HCEC 1CT (cell line): ENCODE measurements at places on chromosomes 12 and 14.

- DNase-seq: peak; percentile 26
Measured at GRCh38 chr12:98645572-98646067, 530 bp downstream of the APAF1 start.

GRCh38 chr12:59844750-59845149 is 248.9 kb downstream of the SLC16A7 start:
- DNase-seq: no peak

GRCh38 chr12:39426636-39427240 is 16.2 kb downstream of the KIF21A start:
- DNase-seq: peak; percentile 94

GRCh38 chr14:104263675-104264358 is 125.4 kb downstream of the KIF26A start:
- no peak for DNase-seq

DNA sequence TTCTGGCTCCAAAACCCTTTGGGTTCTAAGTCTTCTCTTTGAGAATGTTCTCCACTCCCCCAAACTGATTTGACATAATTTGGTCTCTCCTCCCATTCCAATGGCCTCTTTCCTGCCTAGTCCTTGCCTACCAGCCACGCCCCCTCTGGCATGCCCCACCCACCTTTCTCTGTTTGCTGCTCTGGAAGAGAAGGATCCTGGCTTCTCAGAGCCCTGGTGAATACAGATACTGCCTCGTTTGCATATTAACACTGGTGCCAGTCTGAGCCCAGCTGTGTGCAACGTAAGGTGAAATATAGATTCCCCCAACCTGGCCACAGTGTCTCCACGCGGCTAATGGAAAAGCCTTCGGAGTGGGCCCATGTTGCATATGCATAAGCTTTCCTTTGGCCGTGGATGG is 79.7 kb downstream of the PAPOLA start:
- no peak for DNase-seq

DNA sequence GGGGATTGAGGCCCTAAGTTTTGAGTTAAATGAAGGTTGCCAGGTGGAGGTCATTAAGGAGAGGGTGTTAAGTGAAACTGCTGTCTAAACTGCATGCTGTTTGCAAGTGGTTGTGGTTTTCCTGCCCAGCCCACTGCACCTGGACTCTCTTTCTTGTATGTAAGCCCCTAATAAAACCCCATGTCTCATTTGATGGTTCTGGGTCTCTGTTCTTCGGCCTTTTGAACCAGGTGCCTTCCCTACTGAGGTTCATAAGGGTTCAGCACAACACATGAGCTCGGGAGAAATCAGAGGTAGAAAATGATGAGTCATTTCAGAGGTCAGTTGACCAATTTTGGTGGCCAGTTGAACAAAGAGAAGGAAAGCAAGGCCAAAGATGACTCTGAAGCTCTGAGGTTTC is 382.5 kb downstream of the RPS29 start:
- no peak for DNase-seq

DNA sequence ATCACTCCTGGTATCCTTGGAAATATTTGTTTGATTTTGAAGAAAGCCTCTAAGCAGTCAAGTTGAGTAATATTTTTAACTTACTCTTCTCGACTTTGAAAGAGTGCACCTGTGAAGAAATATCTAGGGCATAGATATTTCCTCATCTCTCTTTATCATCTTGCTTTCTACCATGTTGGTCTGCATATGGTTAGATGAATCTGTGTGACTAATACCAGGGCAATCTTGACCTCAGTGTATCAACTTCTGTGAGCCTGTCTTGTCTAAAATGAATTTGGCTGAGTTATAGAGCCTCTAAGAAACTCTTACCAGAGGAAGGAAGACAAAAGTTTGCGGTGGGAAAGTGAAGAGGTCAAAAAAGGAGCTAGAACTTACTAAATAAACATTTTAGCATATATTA is 68.4 kb downstream of the SYT1 start:
- peak; percentile 14 for DNase-seq

DNA sequence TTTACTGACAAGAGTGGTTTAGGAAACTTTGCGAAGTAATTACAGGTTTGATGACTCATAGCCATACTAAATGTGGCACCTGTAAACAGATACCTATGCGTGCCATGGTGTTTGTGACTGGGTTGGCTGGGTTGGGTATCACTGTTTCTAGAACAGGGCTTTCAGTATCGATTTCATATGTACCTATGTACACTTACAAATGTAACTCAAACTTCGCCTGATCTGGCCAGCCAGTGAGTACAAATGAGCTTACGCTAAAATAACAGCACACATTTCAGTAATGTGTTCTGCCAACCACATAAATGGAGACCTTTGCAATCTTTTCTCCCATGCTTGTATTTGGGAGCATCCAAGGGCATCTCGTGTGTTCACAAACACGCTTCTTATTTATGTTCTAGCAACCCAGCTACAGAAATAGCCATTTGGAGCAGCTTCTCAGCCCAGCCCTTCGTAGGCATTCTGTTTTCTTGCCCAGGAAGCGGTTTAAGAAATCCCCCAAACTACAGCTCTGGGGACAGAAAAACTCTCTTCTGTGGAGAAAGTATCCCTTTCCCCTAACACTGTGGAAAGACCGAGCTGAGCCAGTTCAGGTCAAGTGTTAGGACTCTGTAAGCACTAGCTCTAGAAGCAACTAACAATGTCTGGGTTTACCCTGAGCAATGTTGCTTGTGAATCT is 42.3 kb upstream of the MDM1 start:
- DNase-seq: no peak

GRCh38 chr12:101047652-101048051 is 162.4 kb downstream of the SLC5A8 start:
- DNase-seq: no peak

- DNase-seq: no peak
Measured at GRCh38 chr14:95227279-95227860, 70.0 kb upstream of the DICER1 start.

- DNase-seq: no peak
Measured at GRCh38 chr14:61460718-61461611, 139.6 kb downstream of the PRKCH start.

DNA sequence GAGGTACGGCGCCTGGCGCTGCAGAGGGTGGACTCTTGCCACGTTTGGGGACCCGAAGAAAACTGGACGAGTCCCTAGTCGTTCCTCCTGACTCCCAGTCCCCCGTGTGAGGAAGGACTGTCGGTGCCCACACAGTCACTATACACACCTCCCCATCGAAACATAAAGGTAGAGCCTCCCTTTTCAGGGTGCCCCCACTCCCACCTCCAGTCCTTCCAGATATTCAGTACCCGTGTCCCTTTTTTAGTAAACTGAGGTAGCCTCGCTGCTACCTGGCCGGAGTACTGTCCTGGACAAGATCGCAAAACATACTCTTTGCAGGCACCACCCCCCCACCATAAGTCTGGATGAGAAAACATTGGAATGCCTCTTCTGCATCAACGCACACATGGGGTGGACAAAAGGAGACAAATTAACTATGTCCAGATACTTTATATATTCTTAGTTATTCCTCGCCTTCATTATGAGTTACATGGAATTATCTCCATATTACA is 610 bp upstream of the KMT2D start:
- DNase-seq: no peak

GRCh38 chr14:85764822-85765221 is 234.9 kb downstream of the FLRT2 start:
- no peak for DNase-seq

GRCh38 chr14:92273166-92273565 is 49.8 kb upstream of the SLC24A4 start:
- DNase-seq: no peak

DNA sequence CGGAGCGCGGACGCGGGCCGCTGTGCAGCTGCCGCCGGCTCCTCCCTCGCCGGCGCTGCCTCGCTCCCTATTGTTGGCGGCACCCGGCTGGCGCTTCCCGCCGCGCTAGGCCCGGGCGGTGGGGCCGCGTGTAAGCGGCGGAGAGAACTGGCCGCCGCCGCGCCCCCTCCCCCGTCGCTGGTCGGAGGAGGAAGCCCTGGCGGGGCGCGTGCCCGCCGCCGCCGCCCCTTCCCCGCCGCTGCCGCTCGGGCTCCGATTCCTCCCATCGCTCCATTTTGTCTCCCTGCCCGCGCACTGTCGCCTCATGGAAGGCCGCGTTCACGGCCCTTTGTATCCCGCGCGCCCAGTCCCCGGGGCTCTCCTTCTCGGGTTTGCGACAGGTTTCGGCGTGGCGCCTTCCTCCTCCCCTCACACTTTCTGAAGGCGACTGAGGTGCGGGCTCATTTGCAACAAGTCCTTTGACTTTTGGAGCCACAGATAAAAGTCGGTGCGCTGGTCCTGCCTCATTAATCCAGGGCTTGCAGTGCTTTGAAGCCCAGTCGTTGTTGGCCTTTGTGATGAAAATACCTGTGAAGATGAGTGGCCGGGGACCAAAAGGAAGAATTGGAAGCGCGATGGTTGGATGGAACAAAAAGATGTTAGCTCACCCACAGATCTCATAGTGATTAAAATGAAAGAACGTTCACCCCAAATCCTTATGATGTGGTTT is 707 bp downstream of the CPSF6 start:
- DNase-seq: peak; percentile 30

DNA sequence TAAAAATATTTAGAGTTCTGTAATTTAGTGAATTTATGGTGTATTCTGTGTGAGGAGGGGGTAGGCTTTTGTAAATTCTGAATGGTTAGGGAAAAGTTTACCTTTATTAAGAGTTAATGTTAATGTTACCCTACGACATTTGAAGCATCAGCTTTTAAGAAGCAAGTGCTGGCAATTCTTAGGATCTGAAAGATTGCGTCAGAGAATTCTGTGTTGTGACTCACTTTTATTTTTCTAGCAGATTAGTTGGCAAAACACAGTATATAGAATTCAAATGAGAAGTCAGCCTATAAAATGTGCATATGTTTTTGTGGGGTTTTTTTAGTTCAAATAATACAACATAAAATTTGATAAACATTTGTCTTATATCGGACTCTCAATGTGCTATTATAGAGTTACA is 97.6 kb downstream of the RAD52 start:
- peak; percentile 74 for DNase-seq

GRCh38 chr12:52204095-52204930 is 12.5 kb upstream of the KRT80 start:
- peak; percentile 42 for DNase-seq

GRCh38 chr12:1995205-1995896 is 8.9 kb downstream of the DCP1B start:
- DNase-seq: peak; percentile 24

DNA sequence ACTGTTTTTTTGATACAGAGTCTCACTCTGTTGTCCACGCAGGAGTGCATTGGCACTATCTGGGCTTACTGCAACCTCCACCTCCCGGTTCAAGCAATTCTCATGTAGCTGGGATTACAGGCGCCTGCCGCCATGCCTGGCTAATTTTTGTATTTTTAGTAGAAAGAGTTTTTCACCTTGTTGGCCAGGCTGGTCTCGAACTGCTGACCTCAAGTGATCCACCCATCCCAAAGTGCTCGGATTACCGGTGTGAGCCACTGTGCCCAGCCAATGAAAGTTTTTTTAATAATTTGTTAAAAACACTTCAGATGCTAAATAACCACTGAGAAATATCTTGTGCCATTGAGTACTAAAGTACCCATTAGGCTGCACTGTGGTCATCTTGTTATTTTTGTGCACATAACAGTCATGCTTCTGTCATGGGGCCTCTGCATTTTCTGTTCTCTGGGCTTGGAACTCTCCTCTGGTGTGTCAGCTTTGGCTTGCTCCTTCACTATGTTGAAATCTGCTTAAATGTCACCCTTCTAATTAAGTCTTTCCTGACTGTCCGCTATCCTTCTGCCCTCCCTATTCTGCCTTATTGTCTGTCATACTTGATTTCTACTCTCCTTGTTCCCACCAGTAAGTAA is 105.1 kb downstream of the KTN1 start:
- DNase-seq: peak; percentile 1

DNA sequence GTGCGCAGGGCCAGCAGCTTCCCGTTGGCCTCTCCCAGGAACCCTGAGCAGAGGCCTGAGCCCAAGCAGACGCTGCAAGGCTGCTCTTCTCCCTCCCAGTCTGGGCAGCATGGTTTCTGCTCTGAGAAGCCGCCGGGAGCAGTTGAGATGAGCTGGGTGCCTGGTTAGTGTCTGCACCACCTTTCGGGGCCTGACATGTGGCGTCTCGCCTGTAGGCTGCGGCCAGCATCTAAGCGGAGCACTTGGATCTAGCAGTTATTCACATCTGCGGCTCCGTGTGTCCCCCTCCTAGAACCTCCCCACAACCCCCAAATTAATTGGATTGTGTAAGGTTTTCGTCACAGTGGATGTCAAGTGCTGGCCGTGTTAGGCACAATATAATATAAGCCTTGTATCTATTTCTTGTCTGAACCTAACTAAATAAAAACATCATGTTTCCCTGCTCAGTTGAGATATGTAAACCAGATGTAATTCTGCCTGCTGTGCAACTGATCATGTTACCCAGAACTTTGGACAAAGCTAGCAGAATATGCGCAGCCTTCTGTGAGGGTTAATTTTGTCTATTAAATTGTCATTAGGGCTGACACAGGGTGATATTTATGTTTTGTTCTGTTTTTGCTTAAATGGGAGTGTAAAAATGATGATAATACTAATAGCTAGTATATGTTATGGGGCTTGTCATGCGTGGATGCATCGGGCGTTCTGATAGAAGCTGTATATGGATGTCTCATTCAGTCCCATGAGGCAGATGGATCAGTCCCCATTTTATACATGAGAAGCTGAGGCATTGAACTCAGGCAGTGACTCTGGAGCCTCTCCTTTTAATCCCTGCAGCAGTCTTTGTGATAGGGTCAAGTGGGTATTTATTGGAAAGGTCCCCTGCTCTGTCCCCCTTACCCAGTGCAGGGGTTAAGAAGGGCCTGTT is 45.8 kb downstream of the ELK3 start:
- no peak for DNase-seq

DNA sequence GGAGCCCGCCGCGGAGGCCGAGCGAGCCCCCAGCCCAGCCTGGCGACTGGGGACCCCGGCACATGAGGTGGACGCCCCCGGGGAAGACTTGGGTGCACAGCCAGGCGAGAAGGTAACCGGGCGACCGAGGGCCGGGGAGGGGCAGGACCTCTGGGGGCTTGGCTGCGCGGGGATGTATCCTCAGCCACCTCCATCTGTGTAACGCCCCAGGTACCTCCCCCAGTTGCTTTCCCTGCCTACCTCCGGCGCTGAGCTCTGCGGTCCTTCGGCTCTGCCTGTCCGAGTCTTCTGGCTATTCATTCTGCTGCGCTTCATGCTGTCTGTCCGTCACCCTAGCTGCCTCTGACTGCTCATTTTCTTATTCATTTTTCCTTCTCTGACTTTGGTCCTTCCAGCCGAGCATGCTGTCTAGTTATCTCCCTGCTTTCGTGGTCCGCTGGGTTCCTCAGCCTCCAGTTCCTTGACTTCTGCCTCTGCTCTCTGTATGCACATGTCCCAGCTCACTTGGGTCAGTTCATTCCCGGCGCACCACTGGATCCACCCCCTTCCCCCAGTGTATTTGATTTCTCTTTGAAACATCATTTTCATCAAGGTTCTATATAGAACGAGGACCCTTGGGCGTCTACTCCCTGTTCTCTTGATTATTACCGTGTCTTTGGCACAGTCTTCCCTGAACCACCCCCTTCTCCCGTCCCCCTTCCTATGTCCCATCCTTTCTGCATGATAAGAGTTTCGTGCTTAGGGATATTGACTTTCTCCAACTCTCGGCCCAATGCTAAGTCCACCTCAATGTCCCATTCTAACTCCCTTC is 612 bp downstream of the PHC1 start:
- DNase-seq: peak; percentile 42
